ENCODE measurements at places on chromosomes 12 and 14.

DNA sequence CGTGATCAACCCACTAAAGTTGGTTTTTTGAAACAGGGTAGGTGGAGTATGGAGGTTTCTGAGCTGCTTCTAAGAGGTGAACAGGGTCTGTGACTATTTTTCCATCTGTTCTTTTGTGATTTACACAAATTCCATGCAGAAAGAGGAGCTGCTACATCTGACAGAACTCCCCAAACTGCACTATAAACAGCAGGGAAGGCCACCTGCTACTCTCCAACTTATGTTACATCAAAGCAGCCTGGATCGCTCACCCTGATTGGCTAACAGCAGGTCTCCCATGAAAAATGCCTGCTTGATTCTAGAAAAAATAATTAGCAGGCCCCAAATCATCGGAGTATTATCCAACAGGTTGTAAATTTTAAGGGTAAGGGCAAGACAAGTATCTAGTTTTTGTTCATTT lies 282.9 kb upstream of the FLRT2 start:
- no peak for DNase-seq

GRCh38 chr12:55901881-55902490 lies 25.7 kb downstream of the PYM1 start:
- no peak for DNase-seq

DNA sequence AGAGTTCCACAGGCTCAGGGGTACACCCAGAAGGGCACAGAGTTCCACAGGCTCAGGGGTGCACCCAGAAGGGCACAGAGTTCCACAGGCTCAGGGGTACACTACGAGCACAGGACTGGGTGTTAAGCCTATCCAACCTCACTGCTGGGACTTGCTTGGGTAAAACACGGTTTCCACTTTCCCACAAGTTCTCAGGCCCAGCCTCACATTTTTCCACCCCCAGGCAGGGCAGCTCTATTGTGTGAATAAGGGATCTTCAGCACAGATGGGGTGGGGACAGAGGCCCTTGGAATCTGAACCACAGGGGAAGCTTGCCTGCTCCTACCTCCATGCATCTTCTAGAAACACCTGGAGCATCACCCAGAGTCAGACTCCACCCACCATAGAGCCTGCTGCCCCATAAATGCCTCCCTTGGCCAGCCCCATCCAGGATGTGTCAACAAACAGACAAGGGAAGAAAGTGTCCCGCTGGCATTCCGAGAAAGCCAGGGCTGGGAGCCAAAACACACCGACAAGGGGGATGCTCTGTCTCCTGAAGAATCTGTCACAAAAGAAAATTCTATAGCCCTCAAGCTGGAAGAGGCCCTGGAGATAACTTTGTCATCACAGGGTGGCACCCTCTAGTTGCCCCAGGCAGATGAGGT lies 4.8 kb downstream of the CRACR2A start:
- DNase-seq: no peak

- no peak for DNase-seq
Observed at GRCh38 chr12:92621833-92622232, 81.0 kb upstream of the PLEKHG7 start.

- no peak for DNase-seq
Observed at GRCh38 chr12:96404696-96405095, 4.5 kb upstream of the CDK17 start.

DNA sequence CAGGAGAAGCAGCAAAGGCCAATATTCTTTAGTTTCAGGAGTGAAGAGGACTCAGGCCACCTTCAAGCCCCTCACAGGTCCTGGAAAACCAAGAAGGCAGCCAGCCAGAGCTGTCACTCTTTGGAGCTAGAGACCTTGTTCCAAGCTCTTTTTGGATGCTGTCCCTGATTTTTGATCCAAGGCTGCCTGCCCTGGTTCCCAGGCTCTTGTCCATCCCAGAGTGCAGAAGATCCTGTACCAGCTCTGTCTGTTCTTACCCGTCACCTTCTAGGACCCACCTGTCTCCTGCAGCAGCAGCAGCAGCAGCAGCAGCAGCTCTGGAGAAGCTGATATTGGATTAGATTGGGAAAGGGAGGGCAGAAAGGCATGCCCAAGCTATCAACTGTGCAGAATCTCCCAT lies 157.1 kb upstream of the NEDD1 start:
- no peak for DNase-seq

DNA sequence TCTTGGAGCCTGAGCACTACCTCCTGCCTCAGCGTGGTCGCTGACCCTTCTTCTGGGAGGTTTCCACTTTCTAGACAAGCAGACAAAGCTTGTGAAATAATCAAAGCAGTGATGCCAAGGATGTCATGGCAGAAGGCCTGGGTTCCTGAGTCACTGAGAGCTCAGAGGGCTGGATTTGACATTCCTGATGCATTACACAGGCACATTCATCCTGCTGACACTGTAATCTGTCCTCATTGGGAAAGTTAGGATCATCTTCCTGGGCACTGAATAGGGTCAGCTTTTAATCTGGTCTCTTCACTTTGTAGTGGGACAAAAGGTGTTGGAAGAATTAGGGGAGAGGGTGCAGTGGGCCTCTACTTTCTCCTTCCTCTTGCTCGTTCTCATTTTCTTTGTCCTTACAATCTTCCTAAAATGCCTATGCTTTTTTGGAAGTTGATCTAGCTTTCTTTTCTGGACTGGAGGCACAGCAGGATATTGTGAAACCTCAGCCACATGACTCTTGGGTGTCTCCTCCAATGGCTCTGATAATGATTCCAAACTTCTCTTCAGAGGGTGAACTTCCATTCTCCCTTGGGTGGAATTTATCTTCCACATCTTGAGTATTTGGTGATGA lies 29.6 kb downstream of the EEA1 start:
- no peak for DNase-seq

DNA sequence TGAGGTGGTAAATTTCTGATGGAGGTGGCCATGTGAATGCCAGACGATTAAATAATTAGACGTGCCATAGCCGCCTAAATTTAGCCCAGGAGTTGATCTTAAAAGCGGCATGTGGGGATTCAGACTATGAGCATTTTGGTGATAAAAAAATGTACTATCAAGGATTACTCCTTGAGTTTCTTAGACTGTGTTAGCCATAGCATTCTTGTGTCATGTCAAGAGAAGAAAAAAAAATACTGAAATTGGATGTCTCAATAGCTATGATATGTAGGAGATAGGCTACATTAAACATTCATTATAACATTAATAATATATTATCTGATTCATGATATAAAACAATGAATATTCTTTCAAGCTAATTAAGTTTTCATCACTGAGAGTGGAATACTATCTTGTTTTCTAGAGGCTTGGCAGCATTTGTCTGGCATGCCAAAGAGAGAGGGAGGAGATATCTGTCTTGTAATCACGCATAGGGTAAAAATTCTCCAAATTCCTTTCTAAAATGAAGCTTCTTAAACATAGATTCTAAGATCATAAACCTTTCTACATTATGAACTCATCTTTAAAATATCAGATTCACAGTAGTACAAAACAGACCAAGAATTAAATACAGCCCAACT lies 727.0 kb downstream of the C12orf50 start:
- DNase-seq: no peak

DNA sequence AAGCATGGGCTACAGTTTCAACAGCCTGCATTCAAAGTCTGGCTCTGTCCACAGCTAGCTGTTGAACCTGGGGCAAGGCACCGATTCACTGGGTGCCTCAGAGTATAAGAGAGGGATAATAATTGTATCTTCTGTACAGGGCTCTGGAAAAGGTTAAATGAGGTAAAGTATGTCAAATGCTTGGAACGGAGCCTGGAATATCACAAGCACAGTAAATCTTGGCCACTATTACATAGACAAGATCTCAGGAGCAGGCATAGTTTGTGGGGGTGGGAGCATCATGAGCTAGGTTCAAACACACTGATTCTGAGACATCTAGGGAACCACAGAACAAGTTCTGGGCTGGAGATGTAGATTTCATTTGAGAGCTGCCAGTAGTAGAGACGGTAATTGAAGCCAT lies 203.7 kb upstream of the NUDT4 start:
- no peak for DNase-seq

- DNase-seq: no peak
Observed at GRCh38 chr12:97168804-97169203, 261.7 kb downstream of the NEDD1 start.

GRCh38 chr14:85316701-85317410 lies 213.1 kb upstream of the FLRT2 start:
- no peak for DNase-seq

All from CD4-positive, alpha-beta memory T cell (primary cell).